CD8-positive, alpha-beta memory T cell (primary cell): ENCODE measurements at places on chromosomes 4 and X. TPM values are rescaled to one million over a fixed set of nuclear protein-coding genes. Genes with fewer than 3 reads are reported as not detected.

GPR50 gene
- not detected for total RNA-seq

EVC gene
- total RNA-seq: 2.3 TPM

GRCh38 chr4:122946142-122946541, 23.7 kb upstream of the NUDT6 start:
- no peak for DNase-seq

- DNase-seq: no peak
Observed at GRCh38 chr4:81505726-81506125, 34.0 kb upstream of the RASGEF1B start.

GRCh38 chrX:830532-830931, 199.9 kb downstream of the SHOX start:
- DNase-seq: no peak

GRCh38 chrX:124378643-124379042, 32.3 kb downstream of the SH2D1A start:
- no peak for DNase-seq

RAB40AL gene
- 0.35 TPM for total RNA-seq

DNA sequence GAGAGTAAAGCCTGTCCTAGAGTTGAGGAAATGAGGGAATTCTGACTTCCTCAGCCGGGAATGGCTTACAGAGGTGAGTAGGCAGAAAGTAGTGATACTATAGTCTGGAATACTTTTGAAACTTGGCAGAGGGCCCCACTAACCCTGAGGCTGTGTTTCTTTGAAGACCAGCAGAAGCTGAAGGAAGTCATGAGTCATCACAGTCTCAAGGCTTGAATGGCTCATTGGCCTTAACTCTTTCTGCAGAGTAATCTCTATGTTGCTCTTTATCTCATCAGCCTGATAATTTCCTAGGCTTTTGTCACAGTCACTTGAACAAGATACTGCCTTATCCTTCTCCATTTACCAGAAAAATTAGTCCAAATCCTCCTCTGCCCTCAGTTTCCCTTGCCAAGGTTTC, 80.8 kb downstream of the ANKRD50 start:
- DNase-seq: no peak

XK gene
- total RNA-seq: 0.27 TPM

GRCh38 chrX:34401411-34401810, 255.7 kb downstream of the TMEM47 start:
- DNase-seq: no peak

GRCh38 chrX:23782455-23782854, 518 bp upstream of the SAT1 start:
- no peak for DNase-seq

DNA sequence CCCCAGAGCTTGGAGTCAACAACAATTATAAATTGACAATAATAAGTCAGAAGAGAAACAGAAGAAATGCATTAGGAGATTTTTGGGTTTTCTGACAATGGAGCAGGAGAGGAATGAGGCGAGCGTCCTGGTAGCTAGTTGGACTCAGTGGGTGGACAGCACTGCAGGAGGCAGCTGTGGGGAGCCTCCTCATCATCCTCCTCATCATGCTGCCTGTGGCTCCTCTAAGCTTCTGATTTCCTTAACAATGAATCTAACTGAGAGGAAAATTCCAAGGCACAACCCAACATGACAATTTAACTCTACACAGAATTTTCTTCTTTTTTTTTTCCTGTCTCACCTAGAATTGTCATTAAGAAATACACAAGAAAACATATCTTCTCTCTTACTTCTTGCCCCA, 357.1 kb upstream of the NOCT start:
- DNase-seq: no peak

GRCh38 chr4:99594818-99595217, 20.2 kb downstream of the MTTP start:
- no peak for DNase-seq

DNA sequence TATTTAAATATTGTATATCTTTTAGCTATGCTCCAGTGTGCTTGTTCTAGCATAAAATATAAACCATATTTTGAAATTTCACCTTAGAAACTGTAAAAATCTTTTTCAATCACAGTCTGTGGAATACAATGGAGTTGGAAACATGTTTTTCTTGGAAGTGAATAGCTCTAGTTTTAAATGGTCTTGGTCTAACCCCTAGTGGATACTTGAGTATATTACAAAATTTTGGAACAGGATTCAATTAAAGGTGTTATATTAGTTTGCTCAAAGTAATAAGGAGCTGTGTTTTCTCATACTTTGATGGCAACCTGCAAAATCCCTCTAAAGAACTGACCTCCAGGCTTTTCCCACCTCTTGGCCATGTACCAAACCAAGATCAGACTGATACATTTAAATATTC, 48.2 kb downstream of the STK26 start:
- DNase-seq: no peak

- no peak for DNase-seq
Observed at GRCh38 chr4:81197864-81198524, 17.0 kb downstream of the PRKG2 start.

DNA sequence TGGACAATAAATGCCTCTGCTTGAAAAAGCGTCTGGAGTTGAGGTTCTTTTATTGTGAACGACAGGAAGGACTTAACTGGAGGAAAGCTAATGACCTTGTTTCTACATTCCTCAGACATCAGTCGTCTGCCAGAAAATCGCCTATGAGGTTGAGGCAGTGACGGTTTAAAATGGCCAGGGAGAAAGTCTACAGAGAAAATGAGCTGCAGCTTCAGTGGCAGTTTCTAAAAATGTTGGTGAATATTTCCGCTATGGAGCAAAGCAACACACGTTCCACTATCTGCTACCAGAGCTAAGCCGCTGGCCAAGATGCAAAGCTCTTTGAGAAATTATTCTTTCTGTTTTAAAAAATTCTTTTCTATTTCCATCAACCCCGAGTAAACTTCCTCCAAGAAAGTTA, 116.9 kb upstream of the GALNT7 start:
- DNase-seq: no peak

GRCh38 chr4:73341454-73341853, 62.6 kb upstream of the ALB start:
- DNase-seq: no peak

GRCh38 chr4:26459054-26459755, 31.1 kb downstream of the CCKAR start:
- DNase-seq: no peak

- no peak for DNase-seq
Observed at GRCh38 chrX:101744085-101744484, 84.4 kb upstream of the ARMCX2 start.

DNA sequence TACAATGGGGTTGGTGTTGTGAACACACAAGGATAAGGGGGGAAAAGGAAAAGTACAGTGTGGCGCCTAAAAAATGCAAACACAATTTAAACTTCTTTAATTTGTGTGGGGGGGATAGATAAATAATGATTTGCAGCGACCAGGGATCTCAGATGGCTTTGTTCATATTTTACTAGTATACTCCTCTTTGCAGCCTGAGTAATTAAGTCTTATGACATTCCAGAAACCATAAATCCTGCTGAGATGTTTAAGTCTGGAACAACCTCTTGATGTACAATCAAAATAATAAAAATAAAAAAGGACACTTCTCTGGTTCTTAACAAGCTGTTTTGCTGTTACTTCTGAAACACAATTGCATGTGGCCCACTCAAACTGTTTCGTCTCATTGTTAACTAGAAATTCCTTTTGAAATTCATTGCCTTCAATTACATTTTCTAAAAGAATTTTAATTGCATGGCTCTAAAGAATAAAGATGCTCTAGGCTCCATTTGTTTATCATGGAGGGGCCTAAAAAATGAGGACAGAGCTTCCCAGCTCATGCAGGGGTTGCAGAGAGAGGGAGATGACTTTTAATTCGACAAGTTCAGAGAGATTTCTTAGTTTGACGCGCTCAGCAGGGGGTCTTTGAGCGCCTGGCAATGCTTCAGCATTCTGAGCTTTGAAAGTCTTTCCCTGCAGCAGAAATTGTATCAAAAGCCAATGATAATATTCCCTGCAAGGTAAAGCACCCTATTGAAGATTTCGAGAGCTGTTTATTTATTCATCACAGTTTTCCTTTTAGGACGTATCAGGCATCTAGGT, 892.4 kb upstream of the TENM3 start:
- no peak for DNase-seq

CTAG2 gene
- 44.1 TPM for total RNA-seq

IRS4 gene
- total RNA-seq: not detected

GRCh38 chrX:42694260-42694815, 83.6 kb downstream of the PPP1R2C start:
- DNase-seq: no peak

DNA sequence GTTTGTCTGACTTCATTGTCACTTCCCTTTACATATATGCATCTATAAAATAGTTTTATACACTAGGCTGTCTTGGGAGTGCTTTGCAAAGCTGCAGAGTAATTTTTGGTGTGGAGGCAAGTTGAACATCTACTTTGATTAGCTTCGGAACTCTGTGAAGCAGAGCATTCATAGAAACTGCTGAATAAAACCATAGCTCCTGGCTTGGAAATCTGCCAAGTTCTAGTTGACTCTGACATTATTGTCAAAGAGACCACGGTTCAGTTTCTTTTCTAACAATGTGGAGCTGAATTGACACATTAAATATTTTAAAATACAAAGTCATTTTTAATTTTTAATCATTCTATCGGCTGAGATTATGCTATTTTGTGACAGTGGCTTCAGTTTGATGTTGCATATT, 335.0 kb downstream of the BMPR1B start:
- no peak for DNase-seq

TCEANC gene
- total RNA-seq: 2.7 TPM

DNA sequence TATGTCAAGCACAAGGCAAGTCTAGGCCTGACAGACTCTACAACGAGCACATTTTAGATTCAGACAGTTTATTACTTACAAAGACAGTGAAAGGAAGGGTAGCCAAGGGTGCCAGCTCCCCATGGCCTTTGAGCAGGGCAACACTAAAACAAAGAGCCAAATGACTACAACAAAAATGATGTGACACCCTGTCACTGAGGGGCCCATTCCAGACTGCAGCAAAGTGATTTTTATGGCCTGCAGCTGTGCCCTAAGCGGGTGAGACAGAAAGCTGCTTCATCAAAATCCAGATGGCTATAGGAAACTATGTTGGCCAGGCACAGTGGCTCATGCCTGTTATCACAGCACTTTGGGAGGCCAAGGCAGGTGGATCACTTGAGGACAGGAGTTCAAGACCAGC, 13.4 kb upstream of the RP2 start:
- no peak for DNase-seq

DNA sequence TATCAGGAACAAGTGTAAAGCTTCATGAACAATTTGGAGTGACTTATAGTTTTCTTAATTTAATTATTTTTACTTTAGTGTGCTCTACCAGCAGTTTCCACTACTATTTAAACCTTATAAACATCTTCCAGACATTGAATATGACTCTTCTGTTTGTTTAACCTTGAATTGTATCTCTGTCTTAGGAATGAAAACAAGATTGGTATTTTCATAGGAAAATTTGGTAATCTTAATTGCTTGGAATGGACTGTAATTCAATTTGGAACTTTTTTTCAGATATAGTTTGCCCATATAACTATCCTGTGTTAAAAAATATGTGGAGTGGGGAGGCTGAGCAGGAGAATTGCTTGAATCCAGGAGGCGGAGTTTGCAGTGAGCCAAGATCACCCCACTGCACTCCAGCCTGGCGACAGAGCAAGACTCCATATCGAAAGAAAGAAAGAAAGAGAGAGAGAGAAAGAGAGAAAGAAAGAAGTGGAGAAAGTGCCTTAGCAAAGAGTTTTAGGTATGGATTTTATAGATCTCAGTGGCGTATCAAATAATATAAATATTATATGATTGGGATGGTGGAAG, 242.4 kb downstream of the BMPR1B start:
- DNase-seq: no peak

DNA sequence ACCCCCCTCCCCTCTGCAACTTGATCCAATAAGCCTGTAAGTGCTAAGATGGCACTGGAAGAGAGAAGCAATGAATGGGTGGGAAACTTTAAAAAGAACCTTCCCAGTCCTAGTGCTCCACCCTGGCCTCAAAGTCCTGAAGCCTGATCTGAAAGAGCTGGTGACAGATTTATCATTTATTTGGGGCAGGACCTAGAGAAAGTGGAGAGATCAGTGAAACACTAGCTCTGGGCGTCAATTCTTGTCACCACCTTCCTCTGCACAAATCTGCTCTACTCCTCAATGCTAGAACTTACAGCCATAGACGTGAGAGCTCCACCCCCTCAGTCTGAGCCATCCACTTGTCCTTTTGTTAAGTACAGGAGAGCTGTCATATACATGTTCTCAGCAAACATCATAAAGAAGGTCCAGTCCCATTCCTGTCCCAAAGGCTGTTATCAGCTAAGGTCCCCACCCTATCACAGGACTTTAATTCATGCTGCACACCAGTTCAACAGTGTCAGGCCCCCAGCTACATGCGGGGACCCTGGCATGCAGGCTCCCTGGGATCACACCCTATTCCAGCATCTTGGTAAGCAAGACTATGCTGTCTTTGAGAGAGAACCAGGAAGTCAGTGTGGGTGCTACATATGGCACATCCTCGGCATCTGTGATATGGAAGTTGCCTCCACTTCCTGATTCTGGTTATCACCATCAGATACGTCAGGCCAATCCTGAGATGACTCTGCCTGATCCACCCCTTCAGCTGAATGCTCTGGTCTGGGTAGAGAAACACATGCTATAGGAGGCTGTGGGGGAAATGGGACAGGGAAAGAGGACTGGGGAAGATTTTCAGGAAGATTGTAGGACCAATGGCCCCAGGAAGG, 2.3 kb downstream of the P2RY4 start:
- DNase-seq: no peak

DNA sequence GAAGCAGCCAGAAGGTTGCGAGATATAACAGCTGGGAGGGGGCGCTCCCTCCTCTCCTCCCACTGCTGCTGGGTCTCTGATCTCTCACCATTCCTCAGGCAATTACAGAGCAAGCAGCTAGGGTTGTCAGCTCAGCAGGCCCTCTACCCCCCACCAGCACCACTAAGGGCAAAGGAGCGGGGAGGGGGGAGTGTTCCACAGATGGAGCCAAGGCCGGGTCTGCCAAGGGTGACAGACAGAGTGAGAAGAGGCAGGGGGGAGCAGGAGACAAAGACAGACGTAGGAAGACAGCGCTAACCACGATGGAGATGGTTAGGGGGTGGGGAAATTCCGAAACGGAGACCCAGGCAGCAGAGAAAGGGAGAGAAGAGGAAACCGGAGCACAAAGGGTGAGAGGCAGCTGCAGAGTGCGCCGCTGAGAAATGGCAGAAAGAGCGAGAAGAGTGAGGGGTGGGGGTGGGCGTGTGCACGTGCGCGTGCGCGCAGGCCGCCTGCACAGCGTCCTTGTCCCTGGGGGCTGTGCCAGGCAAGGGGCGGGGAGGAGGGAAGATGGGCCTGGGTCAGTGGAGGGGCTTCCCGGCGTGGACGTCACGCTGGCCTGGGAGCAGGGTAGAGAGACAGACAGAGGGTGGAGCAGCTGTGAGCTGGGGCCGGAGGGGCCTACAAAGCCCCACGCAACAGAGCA, 6.9 kb downstream of the L1CAM start:
- DNase-seq: no peak

MAML3 gene
- 0.57 TPM for total RNA-seq
